Progenitor cell of endocrine pancreas (in vitro differentiated cells): ENCODE measurements at places on chromosomes 2 and 18.

DNA sequence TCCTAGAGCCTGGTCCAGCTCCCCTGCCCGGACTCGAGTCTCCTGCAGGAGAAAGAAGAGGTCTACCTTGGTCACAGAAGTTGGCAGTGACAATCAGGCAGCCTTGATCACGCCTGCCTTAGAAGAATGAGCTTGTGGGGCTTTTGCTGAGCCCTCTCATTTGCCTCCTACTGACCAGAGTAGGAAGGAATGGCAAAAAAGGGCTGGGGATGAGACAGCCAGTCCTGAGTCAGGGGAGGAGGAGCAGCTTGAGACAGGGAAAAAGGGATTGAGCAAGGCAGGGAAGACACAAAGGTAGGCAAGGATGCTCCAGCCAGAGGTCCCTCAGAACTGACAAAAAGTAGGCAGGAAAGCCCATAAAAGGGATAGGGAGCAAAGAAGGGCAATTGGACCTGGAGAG is 6.0 kb downstream of the WDR54 start:
- no peak for DNase-seq

GRCh38 chr2:239406316-239406995 is 5.6 kb upstream of the HDAC4 start:
- DNase-seq: no peak

DNA sequence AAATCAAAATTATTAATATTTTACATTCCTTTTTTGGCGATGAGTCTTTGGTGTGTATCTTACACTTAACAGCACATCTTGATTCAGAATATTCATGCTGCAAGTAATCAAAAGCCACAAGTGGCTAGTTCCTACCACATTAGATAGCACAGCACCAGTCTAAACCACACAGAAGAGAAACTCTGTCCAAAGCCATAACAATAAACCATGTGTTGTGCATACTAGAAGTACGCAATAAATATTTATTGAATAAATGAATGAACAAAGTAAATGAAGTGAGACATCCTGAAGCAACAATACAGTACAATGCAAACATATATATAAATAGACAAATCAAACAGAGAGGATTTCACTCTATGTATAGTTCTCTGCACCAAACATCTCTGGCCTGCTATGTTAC is 287.3 kb downstream of the EXOC6B start:
- no peak for DNase-seq

DNA sequence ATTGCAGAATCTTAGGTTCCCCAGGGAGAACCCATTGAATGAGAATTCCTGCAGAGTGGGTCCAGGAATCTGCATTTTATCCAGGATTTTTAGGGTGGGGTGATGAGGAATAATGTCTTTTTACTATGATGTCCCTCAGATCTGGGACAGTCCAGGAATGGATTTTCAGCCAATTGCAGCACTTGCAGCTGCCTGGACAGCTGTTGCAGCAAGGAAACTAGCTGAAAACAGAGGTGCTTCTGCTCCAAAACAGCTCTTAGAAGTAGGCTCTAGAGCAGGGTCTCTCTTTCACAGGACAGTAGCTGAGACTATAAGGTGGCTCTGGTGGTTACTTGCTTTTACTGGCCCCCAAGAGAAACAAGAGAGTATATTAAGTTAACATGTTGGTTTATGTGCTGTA is 9.1 kb downstream of the GLI2 start:
- no peak for DNase-seq

DNA sequence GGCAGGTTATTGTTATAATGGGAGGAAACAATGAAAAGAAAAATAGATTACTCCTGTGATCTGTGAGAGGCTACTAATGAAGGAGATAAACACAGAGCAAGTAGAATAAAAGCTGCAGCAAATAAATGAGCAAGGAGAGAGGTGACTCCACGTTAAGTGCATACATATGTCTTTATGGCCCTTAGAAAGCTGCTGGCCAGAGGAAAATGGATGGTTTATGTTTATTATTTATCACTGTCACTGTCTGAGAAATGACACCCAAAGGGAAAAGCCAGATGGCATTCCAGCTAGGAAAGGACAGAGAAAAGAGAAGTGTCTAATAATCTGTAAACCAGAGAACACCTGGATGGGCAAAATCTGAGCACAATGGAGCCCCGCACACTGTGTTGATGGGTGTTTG is 122.9 kb upstream of the DDX18 start:
- no peak for DNase-seq

DNA sequence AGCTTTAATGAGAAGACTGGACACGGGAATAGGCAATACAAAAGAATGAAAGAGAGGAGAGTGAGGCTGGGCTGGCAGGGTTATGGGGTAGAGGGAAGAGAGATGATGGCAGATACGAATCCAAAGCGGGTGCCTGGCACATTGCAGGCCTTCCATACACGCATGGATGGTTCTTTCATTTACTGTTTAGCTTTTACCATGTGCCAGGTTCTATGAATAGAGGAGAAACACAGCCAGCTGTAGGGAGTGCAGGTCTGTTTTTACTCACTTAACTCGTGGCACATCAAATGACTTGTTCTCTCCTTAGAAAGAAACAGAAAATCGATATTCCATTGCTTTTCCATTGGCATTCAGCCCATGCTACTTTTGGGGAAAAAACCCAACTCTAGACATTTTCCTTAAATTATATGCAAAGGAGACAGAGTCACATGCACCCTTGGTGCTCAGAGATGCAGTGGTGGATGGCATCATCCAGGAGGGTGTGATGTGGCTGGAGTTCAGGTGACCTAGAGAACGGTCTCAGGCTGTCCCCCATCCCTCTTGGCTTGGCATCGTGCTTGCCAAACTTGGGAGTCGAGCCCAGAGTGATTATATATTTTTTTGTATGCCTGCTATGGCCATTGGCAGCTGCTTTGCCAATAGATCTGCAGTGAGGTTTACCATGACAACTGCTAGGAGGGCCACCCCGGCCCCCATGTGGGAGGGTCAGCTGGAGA is 6.2 kb downstream of the LTBP1 start:
- DNase-seq: no peak

GRCh38 chr2:102809291-102810189 is 47.7 kb downstream of the TMEM182 start:
- DNase-seq: no peak
